Hematopoietic multipotent progenitor cell treated with erythropoietin and hydrocortisone succinate and interleukin-3 and kit ligand, for 4 days (in vitro differentiated cells): ENCODE measurements at places on chromosomes 3 and 15.

DNA sequence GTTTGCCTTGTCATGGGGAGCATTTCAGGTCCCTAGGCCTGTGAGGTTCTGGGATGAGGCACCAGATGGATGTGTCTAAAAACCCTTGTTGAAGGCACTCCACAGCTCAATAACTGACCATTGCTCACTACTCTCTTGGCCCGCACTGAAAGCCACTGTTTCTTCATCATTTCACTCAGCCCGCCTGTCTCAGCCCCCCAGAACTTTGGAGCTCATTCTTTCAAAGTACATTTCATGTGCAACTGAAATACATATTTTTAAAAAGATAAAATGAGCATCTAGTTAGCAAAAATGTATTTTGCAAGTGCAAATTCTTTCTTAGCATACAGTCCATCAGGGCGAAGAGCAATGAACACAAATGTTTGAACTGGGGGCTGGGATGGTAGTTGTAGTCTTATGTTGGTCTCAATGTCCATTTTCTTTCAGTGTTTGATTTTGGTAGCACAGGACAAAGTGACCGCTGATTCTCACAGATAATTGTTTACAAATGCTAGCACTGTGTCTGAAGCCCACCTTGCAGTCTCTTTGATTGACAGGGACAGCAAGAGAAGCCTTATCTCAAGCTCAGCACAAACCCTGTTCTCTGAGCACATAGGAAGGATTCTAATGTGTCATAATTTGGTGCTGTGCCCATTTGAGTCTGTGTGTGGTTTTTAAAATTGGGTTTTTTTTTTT lies 19.6 kb downstream of the HEMK1 start:
- DNase-seq: peak; percentile 88

DNA sequence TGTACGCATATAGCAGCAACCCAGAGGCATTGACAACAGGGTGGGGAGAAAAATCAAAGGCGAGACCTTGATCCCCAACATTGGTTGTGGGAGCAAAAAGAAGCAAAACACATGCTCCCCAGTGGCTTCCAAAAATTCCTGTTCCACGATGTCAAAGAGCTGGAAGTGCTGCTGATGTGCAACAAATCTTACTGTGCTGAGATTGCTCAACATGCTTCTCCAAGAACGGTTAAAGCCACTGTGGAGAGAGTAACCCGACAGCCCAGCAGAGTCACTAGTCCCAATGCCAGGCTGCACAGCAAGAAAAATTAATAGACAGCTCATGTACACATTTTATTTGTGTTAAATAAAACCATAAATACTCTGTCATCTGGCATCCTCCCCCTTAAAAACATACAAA lies 179.9 kb upstream of the PFN2 start:
- no peak for DNase-seq

- DNase-seq: no peak
Measured at GRCh38 chr3:127095774-127096173, 97.2 kb upstream of the PRR23E start.

GRCh38 chr3:187458383-187458782 lies 90.2 kb downstream of the RTP4 start:
- no peak for DNase-seq

- no peak for DNase-seq
Measured at GRCh38 chr3:8492744-8493511, 8.7 kb upstream of the LMCD1 start.

- DNase-seq: peak; percentile 46
Measured at GRCh38 chr3:169218314-169218983, 445.1 kb downstream of the MECOM start.

DNA sequence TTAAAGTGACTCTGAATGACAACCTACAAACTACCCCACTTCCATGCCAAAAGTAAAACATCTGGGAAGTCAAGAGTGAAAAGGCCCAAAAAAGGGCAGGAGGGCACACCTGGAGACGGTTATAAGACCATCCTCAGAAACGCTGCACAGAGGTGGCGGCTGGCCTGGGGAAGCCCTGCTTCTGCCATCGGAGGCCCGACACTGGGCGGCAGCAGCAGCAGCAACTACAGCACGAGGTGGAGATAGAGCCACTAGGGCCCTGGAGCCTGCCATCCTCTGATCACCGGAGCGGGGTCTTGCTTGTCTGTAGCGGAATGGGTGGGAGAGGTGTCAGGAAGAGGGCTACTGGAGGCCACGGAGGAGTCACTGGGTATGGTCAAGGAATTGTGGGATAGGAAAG lies 283.3 kb downstream of the ADAMTS17 start:
- DNase-seq: no peak

DNA sequence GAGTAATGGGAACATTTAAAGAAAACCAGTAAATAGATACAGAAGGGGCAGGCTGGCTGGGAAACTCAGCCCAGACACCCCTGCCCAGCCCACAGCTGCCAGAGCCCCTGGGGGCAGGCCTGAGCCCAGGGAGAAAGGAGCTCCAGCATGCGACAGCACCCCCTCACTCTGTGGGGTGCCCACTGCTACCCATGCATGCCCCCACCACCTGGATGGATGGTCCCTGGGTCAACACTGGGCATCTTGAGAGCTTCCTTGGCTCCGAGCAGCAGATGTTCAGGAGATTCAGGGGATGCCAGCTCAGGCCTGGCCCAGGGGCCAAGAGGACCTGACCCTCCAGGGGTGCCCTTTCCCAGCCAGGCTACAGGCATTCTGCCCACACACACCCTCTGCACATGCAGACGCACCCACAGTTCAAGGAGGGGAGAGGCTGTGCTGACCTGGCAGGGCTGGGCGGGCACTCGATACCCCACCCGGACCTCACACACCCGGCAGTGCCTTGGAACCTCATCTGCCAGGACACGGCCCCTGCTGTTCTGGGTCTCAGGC lies 31.5 kb downstream of the PTH1R start:
- DNase-seq: no peak

DNA sequence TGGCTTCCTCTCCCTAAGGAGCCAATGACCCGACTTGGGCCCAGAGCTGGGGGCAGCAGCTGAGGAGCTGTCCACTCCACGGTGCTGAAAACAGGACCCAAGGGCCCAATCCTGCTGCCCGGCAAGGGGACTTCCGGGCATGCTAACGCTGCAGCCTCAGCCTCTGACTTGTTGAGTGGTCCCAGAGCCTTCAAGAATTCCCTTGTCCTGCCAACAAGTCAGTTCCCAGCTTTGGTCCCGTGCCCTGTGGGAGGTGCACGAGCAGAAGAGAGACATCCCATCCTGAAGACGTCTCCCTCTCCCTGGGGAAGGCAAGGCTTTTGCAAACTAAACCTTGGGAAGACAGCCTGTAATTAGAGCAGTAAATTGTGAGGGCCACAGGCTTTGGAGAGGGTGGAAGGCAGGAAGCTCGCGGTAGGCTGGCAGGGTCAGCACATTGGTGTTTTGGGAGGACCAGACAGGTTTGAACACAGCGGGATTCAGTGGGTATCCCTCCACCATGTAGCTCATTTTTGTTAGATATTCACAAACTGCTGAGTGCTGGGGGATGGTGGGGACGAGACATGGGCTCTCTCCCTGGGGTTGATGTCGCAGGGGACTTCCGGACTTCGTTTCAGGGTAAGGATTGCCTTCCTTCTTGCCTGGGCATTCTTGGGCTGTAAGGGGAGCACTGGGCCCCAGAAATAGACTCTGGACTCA lies 29.8 kb upstream of the PRR23E start:
- peak; percentile 32 for DNase-seq

- no peak for DNase-seq
Measured at GRCh38 chr3:12401208-12401607, 83.1 kb upstream of the TSEN2 start.

- no peak for DNase-seq
Measured at GRCh38 chr3:133535971-133536881, 37.3 kb upstream of the CDV3 start.

DNA sequence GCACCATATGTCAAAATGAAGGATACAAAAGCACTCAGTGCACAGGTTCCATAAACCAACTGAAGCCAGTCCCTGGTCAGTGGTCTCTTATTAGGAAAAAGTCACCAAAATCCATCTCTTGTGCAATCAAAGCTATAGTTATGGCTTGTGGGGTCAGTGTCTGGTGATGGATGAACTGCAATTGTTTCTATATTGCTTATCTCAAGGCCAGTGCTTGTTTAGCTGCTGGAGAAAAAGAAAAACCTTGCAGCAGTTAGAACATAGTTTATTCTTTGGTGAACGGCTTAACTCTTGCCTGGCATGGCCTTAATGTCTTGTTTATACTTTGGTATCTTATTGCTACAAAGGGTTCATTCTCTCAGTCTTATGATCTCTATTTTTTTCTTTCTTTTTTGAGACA lies 2.9 kb upstream of the UQCRC1 start:
- DNase-seq: no peak

- DNase-seq: no peak
Measured at GRCh38 chr3:175980486-175981090, 1121.5 kb downstream of the NAALADL2 start.

- DNase-seq: no peak
Measured at GRCh38 chr15:68419301-68420175, 12.4 kb downstream of the ITGA11 start.

GRCh38 chr3:188925376-188925775 lies 246.4 kb upstream of the TPRG1 start:
- DNase-seq: no peak

- no peak for DNase-seq
Measured at GRCh38 chr3:57109437-57110199, 49.2 kb downstream of the SPATA12 start.

DNA sequence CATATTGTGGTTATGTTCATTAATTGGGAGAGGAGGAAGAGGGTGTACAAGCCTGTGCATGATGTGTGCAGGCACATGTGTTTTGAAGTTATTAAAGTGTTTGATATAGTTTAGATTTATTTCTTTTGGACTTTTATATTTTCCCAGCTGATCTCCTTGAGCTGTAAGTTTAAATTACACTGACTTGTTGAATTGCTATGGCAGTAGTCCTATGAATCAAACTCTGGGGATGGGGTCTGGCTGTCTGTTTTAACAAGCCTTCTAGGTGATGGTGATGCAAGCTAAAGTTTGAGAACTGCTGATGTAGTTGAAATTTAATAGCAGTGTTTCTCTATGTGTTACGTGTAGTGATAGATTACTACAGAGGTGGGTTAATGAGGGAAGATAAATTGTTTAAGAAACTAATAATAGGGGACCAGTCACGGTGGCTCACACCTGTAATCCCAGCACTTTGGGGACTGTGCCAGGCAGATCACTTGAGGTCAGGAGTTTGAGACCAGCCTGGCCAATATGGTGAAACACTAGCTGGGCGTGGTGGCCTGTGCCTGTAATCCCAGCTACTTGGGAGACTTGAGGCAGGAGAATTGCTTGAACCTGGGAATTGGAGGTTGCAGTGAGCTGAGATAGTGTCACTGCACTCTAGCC lies 7.0 kb downstream of the ARIH1 start:
- no peak for DNase-seq
